ENCODE measurements at places on chromosomes 12 and 14.

GRCh38 chr12:132482771-132483170 lies 7.2 kb upstream of the FBRSL1 start:
- no peak for DNase-seq

DNA sequence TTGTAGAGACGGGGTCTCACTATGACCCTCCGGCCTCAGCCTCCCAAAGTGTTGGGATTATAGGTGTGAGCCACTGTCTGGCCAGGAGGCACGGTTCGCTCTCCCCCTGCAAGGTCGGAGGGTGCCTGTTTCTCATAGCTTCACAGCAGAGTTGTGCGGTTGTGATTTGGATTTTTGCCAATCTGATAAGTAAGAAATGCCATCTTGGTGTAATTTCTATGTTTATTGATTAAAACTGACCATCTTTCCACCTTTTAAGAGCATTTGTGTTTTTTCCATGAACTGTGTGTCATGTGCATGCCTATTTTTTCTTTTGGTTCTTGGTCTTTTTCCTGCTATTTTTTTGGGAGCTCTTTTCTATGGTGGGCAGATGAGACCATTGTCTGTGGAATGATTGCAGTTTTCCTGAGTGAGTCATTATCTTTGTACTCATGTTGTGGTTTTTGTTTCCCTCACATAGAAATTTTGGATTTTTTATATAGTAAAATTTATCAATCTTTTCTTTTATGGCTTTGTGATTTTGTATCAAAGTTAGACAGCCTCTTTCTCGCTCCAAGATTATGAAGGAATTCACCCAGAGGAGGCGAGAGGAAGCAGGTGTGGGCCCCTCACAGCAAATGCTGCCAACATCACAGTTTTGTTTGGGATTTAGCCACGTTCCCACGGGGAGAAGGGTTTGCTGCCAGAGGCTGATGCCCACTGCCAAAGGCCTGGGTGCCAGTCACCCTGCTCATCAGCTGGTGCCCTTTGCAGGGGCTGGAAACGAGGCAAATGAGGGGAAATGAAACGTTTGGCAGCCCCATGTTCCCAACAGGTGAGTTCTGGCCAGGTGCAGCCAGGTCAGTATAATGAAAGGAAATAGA lies 47.2 kb downstream of the RFX4 start:
- no peak for DNase-seq

DNA sequence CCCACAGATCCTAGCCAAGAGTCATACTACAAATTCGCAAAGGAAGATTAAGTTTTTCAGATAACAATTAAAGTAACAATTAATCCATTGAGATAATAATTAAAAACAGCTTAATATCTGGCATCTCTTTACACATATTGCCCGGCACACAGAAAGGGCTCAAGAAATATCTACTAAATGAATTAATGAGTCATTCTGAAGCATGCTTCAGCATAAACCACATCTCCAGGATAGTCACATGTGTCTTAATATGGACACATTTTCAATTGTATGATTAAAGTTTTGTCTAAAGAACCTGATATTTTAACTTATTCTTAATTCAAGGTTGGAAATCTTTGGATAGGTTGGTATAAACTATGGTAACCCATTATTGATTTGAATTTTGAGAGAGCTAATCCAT lies 9.6 kb downstream of the ITPR2 start:
- DNase-seq = no peak

- peak; percentile 29 for DNase-seq
Observed at GRCh38 chr12:93098077-93098476, 169.0 kb upstream of the EEA1 start.

- no peak for DNase-seq
Observed at GRCh38 chr12:127192391-127192790, 1074.6 kb upstream of the TMEM132C start.
